ENCODE measurements at places on chromosomes 5 and 9. TPM values are rescaled to one million over a fixed set of nuclear protein-coding genes. Genes with fewer than 3 reads are reported as not detected.

The CDX1 gene
- total RNA-seq: 423 TPM

The NXNL2 gene
- total RNA-seq: not detected

The GIN1 gene
- 5.7 TPM for total RNA-seq

The PLPP7 gene
- total RNA-seq: 0.43 TPM

The FAM163B gene
- total RNA-seq: 0.27 TPM

The NUTM2G gene
- not detected for total RNA-seq

- DNase-seq: no peak
Measured at GRCh38 chr5:150206098-150206778, 16.4 kb downstream of the SLC6A7 start.

DNA sequence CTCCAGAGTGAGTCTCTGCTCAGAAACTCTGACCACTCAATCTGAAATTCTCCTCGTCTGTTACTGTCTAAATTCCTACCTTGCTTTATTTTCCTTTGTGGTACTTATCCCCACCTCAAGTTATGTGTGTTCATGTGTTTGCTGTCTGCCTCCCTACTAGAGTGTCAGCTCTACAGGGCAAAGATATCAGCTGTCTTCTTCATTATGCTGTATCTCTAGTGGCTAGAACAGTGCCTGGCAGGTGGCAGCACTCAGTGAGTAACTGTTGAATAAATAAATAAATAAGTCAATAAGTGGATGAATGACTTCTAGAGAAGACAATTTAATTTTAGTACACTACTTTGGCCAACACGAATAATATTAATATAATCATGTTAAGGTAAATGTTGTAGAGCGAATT, 92.3 kb downstream of the BOD1 start:
- DNase-seq: no peak

DNA sequence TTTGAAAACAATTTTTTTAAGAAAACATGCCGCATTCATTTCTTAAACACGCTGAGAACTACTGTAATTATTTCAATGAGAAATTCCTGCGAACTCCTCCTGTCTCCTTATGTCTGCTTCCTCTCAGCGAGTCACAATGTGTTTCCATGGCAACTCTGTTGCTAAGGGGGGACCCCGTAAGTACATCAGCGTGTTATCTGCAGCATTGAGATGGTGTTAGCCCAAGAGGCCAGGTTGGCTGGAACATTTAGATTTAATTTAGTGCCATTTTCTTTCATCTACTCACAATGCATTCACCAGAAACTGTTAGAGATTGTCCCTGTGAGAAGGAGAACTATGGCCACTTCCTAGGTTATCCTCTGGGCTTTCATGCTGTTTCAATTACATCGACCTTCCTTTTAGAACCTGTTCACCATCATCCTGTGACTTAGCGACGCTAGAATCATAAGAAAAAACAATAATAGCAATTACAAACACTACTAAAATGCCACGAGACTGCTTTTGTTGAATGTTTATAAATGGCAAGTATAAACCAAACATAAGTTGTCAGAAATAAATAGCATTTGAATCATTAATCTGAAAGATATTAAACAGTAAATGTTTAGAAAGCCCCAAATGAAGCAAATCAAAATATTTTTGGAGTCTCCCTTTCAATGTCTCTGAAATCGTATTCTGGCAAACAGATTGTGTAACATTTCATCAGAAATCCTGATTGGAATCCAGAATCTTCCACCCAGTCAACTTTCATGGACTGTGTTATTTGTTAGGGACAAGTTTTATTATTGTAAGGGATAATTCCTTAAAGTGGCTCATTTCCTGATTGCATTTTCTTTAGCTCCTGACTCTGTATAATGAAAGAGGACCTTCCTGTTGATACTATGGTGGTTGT, 39.7 kb upstream of the SHC3 start:
- no peak for DNase-seq

GRCh38 chr5:10825897-10826644, 65.0 kb upstream of the DAP start:
- no peak for DNase-seq

DNA sequence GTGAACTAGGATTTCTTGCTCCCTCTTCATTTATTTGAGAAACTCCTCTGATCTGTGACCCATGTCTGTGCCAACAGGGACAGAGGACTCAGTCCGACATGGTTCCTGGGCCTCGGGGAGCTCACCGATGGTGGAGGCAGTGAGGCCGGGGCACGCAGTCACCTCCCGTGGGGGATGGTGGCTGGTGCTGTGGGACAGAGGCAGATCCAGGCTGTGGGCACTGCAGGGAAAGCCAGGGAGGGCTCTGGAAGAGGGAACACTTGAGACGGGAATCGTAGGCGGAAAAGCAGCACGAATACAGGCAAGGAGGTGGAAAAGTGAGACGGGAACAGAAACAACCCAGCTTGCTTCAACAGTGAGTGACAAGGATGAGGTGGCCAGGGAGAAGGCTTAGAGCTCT, 127.8 kb downstream of the GABBR2 start:
- no peak for DNase-seq

GRCh38 chr5:33480876-33481275, 40.1 kb downstream of the TARS1 start:
- DNase-seq: no peak

GRCh38 chr9:80811656-80812055, 877.7 kb downstream of the TLE1 start:
- DNase-seq: no peak

DNA sequence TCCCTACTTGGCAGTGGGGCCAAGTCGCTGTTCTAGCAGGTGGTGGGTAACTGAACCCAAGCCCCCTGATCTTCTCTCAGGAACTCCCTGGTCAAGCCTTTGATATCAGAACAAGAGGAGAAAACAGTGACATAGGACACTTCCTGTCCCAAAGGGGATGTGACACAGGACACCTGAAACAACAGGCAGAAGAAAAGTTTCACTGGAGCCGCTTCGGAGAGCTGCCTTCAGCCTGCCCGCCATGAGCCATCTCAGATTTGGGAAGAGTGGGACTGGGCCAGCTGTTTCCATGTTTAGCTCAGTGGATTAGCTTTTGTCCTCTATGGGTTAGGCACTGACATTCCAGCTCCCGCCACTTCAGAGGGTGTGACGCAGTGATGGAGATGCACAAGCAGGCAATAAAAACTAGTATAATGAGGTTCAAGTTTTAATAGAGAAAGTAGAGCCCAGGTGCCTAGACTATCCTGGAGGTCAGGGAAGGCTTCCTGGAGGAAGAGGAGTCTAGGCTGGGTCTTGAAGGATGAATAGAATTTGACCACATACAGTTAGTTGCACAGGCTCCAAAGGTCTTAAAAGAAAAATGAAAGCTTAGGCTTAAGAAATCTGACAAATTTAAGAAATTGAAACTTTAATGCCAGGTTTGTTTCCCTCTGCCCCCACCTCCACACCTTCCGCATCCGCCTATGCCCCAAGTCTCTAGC, 104.1 kb upstream of the SPRY4 start:
- no peak for DNase-seq

DNA sequence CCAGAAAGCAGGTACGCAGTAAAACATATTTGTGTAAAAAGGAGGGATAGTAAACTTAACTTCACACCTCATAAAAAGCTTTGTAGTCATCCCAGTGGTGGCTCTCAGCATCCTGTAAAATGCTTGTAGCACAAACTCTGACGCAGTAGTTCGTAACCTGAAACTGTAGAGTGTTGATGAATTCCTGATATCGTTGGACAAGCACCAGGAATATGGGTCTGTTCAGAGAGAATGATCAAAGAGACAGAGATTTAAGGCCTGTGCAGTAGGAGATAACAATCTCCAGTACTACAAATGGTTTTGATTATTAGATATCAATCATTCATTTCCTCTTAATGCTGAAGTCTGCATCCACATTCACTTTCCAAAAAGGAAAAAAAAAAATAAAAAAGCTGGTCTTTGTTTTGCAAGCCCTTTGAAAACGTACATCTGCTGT, 148.5 kb downstream of the KIAA0825 start:
- DNase-seq: no peak

DNA sequence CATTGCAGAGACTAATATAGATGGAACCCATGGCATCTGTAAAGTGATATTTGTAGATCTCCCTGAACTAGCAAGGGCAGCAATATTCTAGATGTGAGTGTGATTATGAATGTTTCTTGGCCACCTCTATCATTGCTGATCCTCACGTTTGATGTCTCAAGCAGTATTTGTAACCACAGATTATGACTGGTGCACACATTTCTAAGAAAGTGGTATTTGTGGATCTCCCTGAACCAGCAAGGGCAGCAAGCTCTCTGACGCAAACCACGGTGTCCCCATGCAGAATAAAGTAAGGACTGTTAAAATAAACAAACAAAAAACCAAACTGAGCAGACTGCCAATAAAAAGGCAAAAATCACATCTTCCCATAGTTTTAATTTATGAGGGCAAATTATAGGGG, 301.3 kb downstream of the CSNK1G3 start:
- DNase-seq: no peak

- DNase-seq: no peak
Measured at GRCh38 chr5:132263548-132264261, 6.2 kb downstream of the PDLIM4 start.

DNA sequence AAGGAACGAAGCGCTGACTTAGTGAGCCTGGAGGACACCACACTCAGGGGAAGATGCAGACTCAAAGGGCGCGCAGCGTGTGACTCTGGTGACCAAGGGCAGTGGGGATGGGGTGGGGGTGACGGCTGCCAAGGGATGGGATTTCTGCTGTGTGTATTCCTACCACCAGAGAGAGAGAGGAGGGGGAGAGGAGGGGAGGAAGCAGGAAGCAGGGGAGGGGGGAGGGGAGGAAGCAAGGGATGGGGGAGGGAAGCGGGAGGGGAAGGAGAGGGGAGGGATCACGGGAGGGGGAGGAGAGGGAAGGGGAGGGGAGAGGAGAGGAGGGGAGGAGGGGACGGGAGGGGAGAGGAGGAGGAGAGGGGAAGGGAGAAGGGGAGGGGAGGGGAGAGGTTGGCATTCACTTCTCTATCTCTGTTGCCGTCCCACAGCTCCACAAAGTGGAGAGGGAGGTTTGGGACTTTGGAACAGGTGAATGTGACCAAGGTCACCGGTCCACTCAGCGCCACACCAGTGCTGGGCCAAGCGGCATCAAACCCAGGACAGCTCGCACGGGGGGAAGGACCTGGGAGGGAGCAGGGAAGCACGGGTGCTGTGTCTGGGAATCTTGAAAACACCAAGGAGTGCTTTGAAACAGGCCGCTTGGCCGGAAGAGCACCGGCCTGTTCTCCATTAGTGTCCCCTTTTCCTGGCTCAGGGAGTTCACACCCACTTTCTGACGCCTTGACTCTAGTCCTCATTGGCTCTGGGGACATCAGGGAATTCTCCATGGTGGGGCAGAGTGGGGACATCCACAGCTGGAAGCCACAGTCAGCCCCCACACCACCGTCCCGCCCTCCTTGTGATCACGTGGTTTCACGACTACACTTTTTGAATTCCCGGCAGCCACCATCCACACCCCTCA, 77.4 kb downstream of the VAV2 start:
- DNase-seq: no peak

GRCh38 chr9:120876842-120877240, at the start of gene PHF19:
TSS of gene PHF19 (minus strand) at chr9:120877188. CDS start at chr9:120874741, 2,447 bp downstream.
- DNase-seq: no peak

GRCh38 chr5:175059687-175060211, 335.4 kb downstream of the MSX2 start:
- no peak for DNase-seq

DNA sequence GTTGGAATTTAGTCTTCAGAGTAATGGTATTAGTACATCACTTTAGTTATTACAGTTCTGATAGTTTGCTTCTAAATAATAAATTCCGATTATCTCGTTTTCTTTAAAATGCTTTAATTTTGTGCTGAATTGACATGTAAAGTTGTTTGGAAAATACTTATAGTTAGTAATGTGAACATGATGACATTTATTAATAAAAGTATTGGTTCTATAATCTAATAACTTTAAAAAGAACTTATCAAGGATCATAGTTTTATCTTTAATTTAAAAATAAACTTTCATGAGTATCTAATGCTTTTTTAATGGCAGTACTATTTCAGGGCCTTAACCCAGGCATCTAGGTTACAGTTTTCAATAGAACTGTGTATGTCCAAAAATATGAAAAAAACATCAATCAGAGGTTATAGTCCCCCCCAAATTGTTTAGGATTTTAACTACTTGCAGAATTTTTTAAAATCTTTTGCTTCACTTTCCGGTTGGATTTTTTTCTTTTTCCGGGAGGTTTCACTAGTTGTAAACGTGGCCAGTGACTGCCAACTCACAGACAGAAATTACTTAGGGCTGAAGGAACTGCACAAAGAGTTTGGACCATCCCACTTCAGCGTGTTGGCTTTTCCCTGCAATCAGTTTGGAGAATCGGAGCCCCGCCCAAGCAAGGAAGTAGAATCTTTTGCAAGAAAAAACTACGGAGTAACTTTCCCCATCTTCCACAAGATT, 680 bp downstream of the GPX8 start:
- DNase-seq: peak; percentile 63

DNA sequence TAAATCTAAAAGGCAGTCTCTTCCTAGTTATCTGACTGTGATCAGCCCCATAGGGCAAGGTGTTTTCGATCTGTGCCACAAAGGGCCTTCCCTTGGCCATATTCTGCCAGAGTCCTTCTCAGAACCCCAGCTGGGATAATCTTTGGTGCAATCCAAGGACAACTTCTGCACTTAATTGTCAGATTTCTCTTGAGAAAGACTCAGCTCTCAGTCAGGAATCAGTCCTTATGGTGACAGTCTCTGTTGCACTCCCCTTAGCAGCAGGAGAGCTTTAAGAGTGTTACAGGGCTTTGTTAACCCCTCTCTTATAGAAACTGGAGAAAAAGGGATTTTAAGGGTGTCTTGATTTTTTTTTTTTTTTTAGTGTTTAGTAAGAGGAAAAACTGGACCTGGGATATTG, 15.4 kb upstream of the RFX3 start:
- DNase-seq: no peak

- no peak for DNase-seq
Measured at GRCh38 chr9:79985264-79985663, 413.5 kb downstream of the TLE4 start.

DNA sequence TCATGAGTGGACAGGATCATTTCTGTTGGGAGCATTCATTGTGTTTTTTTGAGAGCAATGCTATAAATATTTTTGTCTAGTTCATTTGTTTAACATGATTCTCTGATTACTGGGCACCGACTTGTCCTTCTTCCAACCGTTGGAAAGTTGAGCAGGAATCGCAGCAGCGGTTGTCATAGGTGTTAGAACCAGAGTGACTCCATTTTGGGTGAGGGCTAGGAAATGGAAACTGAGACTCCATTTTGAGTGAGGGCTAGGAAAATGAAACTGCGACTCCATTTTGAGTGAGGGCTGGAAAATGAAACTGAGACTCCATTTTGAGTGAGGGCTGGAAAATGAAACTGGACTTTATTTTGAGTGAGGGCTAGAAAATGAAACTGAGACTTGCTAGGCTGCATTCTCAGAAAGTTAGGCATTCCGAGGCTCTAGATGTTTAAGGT, 100.6 kb downstream of the ICE1 start:
- no peak for DNase-seq

Data from left colon (tissue), 2 donors.